ENCODE measurements at places on chromosomes 4 and X.

DNA sequence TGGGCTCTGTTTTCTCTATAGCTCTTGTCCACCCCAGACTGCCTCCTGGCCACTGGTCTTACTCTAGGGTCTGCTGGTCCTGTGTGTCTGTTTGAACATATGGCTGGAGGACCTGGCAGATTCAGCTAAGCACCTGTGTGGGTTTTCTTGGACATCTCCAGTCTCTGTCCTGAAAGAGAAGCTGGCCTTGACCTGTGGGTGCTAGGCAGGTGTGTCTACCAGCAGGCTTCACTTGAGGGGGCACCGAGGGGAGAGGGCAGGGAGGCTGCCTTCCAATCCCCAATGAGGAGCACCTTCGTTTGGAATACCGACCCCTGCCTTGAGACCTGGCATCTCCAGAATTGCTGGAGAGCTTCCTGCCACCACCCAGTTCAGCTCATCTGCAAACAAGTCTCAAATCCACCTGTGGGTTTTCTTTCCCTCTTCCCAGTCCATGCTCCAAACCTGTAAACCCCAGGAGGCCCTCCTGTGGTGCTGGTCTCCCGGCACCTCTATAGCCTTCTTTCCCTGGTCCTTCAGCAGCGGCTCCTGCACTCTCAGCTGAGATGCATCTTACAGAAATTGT, 45.2 kb downstream of the HTRA3 start:
- no peak for DNase-seq

DNA sequence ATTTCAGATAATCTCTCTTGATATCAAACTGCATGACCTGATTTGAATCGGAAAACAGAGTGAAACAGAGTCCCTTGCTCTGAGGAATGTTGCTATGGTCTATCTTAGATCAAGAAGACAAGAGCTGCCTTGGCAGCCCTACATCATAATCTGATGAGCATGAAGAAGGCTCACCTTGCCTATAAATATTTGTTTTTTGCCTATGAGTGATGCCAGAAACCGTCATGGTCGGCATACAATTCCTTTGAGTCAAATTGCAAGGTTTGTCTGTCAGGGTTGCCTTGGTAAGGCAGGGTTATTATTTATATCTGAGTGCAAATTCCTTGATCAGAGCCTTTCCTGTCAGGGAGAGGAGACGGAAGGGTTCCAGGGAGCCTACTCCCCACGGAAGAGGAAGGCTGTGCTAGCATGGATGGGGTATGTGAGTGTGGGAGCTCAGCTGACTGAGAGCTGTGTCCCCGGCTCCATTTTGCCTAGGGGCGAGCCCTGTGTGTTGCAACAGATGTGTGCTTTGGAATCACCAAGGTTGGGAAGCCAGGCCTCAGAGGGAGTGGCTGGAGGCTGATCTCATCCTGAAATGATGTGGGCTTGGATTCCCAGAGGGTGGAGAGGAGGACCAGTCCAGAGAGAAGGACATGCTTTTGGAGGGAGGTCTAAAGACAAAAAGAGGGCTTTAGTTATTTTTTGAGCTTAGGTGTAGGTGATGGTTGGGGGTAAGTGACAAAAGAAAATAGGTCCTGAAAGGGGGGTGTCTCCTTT, 43.6 kb downstream of the RTL9 start:
- no peak for DNase-seq

DNA sequence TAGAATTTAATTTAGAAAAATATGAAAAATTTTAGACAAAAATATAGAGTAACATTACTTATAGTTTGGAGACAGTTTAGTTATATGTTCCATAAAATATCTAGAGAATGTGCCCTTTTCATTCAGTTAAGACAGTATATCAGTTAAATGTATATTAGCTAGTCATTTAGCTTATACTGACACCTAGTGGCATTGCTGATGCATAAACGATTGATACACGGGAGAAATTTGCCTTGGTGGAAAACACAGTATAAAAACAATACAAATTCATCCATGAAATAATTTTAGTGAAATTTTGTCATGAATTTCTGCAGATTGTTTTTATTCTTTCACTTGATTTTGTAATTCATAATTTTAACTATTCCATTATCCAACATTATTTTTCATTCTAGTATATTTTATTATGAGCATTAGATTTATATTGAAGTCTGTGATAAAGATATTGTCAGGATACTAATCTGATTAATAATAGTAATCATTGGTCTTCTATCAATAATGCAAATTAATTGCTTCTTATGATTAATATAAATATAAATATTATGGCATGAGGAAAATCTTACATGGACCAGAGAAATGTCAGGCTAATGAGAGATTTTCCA, 219.0 kb downstream of the TLL1 start:
- DNase-seq: no peak

GRCh38 chr4:16684097-16684496, 214.3 kb downstream of the LDB2 start:
- DNase-seq: no peak

DNA sequence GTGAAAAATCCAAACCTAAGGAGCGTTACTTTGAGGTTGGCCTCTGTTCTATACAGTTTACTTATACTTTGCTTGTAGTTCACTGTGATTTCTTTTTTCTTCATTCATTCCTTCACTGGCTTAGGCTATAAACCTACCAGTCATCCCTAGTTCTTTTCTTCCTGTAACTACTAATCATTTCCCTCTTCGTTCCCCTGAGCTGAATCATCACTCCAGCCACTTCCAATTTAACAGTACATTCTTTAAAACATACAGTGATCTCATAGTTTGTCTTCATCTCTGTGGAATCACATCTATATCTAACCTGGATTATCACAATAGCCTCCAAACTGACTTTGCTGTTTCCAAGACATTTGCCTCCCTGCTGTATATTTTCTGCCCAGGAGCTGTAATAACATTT, 25.2 kb upstream of the NPFFR2 start:
- DNase-seq: no peak

Data from stimulated activated CD4-positive, alpha-beta T cell treated with anti-CD3 and anti-CD28 coated beads, Interleukin-2, amount 100 ng/mL, for 24 hours (primary cell).